ENCODE measurements at places on chromosomes 11 and 22. TPM values are rescaled to one million over a fixed set of nuclear protein-coding genes. Genes with fewer than 3 reads are reported as not detected.
A peak's percentile ranks its signal among the peaks of the same experiment; 100 is the strongest.

- DNase-seq = no peak
Observed at GRCh38 chr11:62370743-62371440, 33.6 kb downstream of the ASRGL1 start.

GRCh38 chr11:35335226-35335625 lies 84.1 kb downstream of the SLC1A2 start:
- DNase-seq = no peak

DNA sequence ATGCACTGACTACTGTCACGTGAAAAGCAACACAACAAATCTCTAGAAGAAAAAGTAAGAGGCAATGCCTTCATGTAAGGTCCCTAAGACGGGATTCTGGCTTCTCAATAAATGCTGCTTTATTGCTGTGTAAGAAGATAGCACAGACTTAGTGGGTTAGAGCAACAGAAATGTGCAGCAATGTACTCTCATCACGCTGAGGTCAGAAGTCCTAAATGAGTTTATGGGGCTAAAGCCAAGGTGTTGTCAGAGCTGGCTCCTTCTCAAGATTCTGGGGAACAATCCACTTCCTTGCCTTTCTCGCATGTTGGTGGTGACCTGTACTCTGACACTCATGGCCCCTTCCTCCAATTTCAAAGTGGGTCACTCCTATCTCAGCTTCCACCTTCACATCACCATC lies 93.4 kb downstream of the SHANK2 start:
- no peak for DNase-seq

- no peak for DNase-seq
Observed at GRCh38 chr22:47369431-47370015, 607.1 kb downstream of the TBC1D22A start.

DNA sequence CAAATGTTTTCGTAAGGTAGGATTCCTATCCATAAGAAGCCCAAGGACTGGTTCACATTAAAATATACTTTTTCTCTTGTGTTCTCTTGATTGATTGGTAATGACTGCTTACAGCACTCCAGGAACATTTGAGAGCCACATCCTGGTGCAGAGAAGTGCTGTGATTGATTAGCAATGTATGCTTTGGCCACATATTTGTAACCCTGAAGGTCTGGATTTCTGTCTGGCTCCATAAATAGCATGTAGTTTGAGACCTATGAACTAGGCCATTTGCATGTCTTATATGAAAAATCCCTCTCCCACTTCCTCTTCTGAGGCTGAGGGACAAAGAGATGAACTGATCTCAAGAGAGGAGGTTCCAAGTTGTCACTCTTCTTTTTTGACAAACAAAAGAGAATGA lies 49.3 kb upstream of the CD44 start:
- DNase-seq = no peak

DNA sequence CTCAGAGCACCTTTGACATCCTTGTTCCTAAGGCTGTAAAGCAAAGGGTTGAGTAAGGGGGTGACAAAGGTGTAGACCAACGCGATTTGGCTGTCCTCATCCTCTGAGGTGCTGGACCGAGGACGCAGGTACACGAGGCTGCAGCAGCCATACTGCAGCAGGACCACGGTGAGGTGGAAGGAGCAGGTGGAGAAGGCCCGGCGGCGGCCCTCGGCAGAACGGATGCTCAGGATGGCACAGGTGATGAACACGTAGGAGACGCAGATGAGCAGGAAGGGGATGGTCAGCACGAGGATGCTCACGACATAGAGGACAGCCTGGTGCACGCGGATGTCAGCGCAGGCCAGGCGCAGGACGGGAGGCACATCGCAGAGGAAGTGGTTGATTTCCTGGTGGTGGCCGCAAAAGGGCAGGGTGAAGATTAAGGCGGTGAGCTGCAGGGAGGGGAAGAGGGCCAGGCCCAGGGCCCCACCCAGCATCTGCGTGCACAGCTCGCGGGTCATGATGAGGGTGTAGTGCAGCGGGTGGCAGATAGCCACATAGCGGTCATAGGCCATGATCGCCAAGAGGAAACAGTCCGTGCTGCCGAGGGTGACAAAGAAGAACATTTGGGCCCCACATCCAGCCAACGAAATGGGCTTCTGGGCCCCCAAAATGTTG lies 632 bp downstream of the OR10Q1 start:
- no peak for DNase-seq

DNA sequence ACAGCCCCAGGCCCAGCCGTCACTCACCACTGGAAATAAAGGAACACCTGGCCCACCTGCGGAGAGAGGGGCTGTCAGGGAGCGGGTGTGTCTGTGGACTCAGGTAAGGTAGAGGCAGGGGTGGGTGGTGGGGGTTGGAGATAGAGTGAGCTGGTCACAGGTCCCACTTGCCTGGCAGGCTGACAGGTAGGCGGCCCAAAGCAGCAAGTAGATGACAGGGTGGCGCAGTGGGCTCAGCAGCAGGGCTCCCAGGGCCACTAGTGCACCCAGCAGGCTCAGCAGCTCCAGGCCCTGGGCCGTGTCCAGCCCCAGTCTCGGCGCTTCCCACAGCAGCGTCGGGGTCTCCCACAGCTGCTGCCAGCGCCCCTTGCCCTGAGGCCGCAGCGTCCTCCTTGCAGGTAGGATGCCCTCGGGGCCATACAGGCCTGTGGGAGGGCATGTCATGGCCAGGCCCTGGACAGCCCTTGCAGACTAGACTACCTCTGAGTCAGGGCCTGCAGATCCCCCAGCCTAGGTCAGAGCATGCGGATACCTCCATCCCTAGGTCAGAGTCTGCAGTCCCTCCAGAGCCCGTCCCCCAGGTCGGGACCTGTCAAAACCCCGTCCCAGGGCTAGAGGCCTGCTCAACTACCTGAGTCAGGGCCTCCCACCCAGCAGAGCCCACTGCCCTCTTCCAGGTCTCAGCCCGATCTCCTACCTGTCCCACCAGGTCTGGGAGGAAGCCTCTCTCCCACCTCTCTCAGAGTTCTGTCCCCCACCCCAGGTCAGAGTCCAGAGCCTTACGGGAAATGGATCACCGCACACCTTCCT lies 686 bp downstream of the LMF2 start:
- DNase-seq = no peak

DNA sequence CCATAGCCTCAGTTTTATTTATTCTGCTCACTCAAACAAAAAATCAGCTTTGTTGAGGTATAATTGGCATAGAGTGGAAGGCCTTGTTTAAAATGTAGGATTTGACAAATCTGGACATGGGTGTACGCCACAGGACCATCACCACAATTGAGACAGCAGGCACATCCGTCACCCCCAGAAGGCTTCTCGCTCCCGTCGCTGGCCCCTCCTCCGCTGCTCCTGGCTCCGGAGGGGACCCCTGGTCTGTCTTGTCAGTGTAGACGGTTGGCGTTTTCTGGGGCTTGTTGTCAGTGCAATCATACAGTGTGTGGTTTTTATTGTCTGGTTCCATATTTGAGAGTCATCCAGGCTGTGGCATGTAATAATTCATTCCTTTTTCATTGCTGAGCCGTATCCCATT lies 97.6 kb downstream of the KCNQ1 start:
- no peak for DNase-seq

GRCh38 chr11:111177037-111177871 lies 68.3 kb upstream of the POU2AF2 start:
- DNase-seq = no peak

- DNase-seq = no peak
Observed at GRCh38 chr11:20355221-20356219, 8.0 kb upstream of the HTATIP2 start.

- DNase-seq = no peak
Observed at GRCh38 chr22:26648011-26648497, 9.3 kb upstream of the MIAT start.

GRCh38 chr11:37280200-37280599 lies 682.2 kb upstream of the RAG2 start:
- DNase-seq = no peak

GRCh38 chr11:10413268-10413667 lies 41.8 kb upstream of the AMPD3 start:
- DNase-seq = no peak

DNA sequence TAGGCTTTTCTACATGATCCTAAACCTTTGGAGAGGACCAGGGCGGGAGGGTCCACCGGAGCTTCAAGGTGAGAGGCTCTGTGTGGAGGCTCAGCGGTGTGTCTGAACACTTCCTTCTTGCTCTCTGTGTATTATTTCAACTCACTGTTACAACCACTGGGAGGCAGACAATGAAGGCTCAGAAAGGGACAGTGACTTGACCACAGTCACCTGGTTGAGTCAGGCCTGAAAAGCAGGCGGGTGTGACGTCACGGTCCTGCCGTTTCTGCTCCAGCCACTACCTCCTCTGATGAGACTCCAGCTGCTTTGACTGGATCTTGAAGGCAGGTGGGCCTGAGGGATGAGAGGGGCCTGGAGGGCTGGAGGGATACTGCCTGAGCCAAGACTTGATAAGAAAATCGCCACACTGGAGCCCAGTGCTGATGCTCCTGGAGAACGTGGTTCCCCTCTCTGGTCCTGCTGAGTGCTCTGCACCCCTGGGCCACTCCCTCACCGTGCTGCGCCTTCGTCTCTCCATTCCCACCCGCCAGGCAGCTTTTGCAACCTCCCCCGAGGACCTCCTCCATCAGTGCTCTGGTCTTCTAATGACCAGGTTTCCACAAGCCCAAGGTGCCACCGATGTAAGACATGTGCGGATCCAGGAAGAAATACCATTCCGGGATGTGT lies 27.9 kb downstream of the KCNC1 start:
- DNase-seq = no peak

DNA sequence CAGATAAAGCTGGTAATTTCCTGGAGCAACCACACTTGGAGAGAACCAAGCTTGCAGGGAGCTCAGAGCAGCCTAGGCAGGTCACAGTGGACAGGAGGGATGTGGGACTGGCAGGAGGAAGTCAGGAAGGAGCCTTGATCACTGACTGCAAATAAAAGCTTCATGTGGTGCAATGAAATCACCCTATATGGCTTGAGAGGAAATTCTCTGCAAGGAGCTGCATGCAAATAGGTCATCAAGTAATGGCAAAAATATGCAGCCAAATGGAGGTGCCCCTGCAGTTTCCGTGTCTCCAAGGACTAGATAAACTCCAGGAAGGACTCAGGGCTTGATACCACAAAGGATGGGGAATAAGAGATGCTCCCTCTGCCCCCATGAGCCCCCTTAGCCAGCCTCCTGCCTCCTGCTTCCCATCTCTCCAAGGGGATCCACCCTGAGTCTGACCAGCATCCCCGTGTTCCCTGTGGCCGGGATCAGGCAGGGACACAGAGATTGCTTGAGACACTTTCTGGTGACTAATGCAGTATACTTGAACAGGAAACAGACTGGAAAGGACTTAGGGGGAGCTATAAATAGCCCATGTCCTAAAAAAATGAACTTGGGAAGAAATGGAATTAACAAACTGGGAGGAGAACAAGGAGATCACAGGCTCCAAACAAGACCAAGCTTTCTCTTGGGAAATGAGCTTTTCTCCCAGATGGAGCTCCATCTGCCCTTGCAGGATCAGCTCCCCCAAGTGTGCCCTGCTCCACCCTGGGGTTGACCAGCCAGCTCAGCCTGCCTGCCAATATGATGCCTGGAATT lies 23.9 kb upstream of the MICAL2 start:
- DNase-seq = peak; percentile 84

GRCh38 chr22:46622081-46622521 lies 1.9 kb downstream of the GRAMD4 start:
- DNase-seq = peak; percentile 6

GRCh38 chr22:36395055-36395849 lies 7.5 kb upstream of the MYH9 start:
- no peak for DNase-seq

- DNase-seq = no peak
Observed at GRCh38 chr11:64864473-64865285, 13.7 kb downstream of the EHD1 start.

DNA sequence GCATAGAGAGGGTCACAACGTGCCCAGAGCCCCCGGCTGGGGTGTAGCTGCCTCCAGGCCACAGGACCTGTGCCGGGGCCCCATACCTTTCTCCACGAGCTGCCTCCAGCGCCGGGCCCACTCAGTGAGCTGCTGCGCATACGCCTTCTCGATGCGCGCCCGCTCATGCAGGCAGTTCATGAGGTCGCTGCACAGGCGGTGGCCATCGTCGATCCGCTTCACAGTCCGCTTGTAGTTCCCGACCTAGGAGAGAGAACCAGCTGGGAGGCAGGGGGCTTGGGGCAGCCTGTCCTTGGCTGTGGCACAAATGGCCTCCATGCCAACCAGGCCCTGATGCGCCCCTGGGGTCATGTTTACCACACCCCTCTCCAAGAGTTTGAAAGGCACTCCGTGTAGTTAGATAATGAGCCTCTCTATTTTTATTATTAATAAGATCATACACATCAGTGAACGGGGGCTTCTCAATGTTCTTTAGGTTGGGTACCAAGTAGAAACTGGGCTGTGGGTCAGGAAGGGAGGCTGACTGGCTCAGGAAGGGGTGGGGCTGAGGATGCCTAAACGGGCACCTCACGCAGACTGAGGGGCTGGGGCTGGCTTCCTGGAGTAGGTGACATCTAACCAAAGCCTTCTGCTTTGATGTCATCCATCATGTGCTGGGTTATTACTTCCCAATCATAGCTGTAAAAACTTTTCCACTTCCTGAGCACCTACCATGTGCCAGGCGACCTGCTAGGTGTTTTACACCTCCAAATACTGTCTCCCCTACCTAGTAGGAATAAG lies 36.5 kb upstream of the ARFGAP3 start:
- no peak for DNase-seq

GRCh38 chr22:26103023-26103422 lies 66.2 kb upstream of the SEZ6L start:
- no peak for DNase-seq

DNA sequence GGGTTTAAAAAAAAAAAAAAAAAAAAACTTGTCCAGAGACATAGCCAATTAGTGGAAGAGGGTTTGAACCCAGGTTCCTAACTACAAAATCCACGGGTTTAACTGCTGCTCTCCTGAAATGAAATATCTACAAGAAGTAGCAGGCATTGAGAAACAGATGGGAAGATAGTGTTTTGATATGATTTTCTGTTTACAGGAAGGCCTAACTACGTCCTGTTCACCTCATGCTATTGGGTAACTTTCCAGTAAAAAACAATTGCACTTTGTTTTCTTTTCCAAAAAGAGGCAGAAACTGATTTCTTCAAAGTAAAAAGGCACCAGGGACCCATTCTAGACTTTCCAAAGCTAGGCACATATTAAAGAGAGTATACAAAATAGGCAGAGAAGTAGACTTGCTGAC lies 5.9 kb upstream of the C11orf91 start:
- DNase-seq = no peak

DNA sequence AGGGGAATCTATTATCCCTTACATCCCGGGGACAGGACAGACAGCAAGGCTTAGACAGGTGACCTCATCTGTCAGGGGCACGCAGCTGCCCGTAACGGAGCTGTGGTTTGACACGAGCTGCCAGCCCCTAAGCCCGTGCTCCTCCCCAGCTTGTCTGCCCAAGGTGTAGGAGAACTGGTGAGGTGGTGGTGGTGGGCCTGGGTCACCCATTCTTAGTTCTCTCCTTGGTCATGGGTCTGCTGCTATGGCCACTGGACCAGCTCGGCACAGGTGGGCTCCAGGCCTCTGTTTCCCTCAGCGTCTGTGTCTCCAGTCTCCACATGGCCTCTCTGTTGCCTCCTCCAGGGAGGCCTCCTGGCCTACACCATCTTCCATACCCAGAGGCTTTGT lies 5.4 kb downstream of the PARVG start:
- no peak for DNase-seq

BATF2 gene
- 0.35 TPM for total RNA-seq

YWHAH gene
- total RNA-seq = 345 TPM

PVALB gene
- total RNA-seq = not detected

C22orf31 gene
- not detected for total RNA-seq

MISFA gene
- 0.36 TPM for total RNA-seq

PGR gene
- total RNA-seq = under 0.01 TPM

SGSM1 gene
- not detected for total RNA-seq

GGT5 gene
- 1.3 TPM for total RNA-seq

SESN3 gene
- 4.9 TPM for total RNA-seq

E2F8 gene
- 6.9 TPM for total RNA-seq

ZDHHC24 gene
- total RNA-seq = 17.8 TPM

PPP2R5B gene
- total RNA-seq = 32.9 TPM

Data from epithelial cell of proximal tubule (primary cell).